ENCODE measurements at places on chromosomes 12 and 14. TPM values are rescaled to one million over a fixed set of nuclear protein-coding genes. Genes with fewer than 3 reads are reported as not detected.

- no peak overlapping the region for H3K4me3 ChIP-seq
- DNase-seq, result no peak
- H3K36me3 ChIP-seq, result no peaks in the 10 kb centered on the region
Measured at GRCh38 chr14:89012282-89013097, 188.0 kb downstream of the TTC8 start.

GRCh38 chr14:36057452-36058116 lies 118.9 kb downstream of the PTCSC3 start:
- no peaks in the 10 kb centered on the region for H3K36me3 ChIP-seq
- no peak overlapping the region for H3K4me3 ChIP-seq
- DNase-seq, result no peak
- no peaks in the 10 kb centered on the region for H3K4me1 ChIP-seq
- H3K27me3 ChIP-seq, result no peaks in the 10 kb centered on the region
- no peak overlapping the region for H3K27ac ChIP-seq

GRCh38 chr12:71440345-71440762 lies 756 bp downstream of the LGR5 start:
- H3K36me3 ChIP-seq, result no peaks in the 10 kb centered on the region
- H3K4me1 ChIP-seq, result no peaks in the 10 kb centered on the region
- peaks cover 30% of the 10 kb centered on the region for H3K27me3 ChIP-seq

Gene HRK
- total RNA-seq, result under 0.01 TPM

DNA sequence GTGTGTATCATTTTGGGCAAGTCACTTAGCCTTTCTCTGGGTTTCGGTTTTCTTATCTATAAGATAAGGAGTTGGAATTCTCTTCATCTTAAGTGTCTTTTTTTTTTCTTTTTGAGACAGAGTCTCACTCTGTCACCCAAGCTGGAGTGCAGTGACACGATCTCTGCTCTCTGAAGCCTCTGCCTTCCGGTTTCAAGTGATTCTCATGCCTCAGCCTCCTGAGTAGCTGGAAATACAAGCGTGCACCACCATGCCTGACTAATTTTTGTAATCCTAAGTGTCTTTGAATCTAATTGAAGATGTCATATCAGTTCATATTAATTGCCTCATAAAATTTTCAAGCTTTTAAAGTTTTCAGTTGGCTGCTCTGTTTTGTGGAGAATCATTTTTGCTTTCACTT lies 4.0 kb downstream of the SRGAP1 start:
- H3K27me3 ChIP-seq, result no peaks in the 10 kb centered on the region
- H3K36me3 ChIP-seq, result peaks cover 2% of the 10 kb centered on the region
- no peak overlapping the region for H3K4me3 ChIP-seq
- H3K27ac ChIP-seq, result no peak overlapping the region

Gene CDKN3
- total RNA-seq, result 9.5 TPM

Gene ASPG
- total RNA-seq, result not detected

DNA sequence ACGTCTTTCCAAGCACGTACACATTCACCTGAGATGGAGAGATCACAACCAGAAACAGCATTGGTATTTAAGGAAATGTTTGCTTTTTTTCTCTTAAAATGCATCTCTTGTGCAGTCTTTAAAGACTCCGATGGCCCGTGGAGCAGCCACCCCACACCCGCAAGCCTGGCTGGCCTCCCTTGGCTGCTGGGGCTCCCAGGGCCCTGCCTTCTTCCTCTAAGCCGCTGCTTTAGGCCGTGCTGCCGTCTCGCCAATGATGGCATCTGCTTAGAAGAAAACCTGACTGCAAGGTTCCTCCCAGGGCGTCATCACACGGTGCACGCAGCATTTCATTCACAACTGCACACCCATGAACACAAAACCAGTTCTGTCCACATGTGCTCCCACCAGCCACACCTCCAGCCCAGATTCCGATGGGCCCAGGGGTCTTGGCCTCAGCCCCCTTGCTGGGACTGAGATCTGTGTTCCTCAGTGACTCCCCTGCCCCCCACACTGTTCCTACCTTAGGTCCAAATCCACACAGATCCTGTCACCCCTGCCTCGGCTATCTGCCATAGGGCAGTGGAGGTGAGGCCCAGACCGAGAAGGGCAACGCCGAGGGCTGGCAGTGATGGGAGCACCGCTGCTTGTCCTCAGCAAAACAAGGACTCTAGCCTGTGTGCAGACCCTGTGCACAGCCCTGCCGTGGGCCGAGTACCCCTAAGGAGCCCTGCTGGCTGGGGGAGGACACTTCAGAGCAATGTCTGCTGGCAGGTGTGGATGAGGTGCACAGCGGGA lies 4.4 kb downstream of the BTBD6 start:
- no peaks in the 10 kb centered on the region for H3K27me3 ChIP-seq
- H3K27ac ChIP-seq, result no peak overlapping the region
- no peak overlapping the region for H3K4me3 ChIP-seq
- peaks cover 18% of the 10 kb centered on the region for H3K36me3 ChIP-seq
- no peak for DNase-seq
- peaks cover 9% of the 10 kb centered on the region for H3K4me1 ChIP-seq

GRCh38 chr14:74018174-74018585 lies 908 bp downstream of the ENTPD5 start:
- H3K4me1 ChIP-seq, result no peaks in the 10 kb centered on the region
- H3K27ac ChIP-seq, result peak overlapping the region; percentile 100
- no peaks in the 10 kb centered on the region for H3K27me3 ChIP-seq
- H3K4me3 ChIP-seq, result peak overlapping the region; percentile 93
- no peaks in the 10 kb centered on the region for H3K36me3 ChIP-seq
- peak; percentile 89 for DNase-seq

DNA sequence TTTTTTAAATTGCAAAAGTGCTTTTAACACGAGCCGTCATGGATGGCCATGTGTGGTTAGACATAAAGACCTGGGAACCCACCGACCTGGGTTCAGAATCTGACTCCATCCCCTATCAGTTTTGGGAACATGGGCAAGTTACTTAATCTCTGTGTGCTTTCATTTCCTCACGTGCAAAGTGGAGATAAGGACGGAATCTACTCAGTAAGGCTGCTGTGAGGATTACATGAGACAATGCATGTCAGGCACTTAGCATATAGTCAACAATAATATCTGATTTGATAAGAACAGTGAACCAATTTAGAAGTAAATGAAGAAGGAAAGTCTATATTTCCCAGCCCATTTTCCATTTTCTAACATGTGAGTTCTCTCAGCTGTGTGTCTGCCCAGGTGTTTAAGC lies 235.4 kb downstream of the SUDS3 start:
- no peak for DNase-seq
- H3K4me3 ChIP-seq, result no peak overlapping the region
- H3K4me1 ChIP-seq, result no peaks in the 10 kb centered on the region
- H3K27ac ChIP-seq, result no peak overlapping the region

Gene TMEM132D
- not detected for total RNA-seq

Gene A2ML1
- not detected for total RNA-seq
